CD8-positive, alpha-beta T cell (primary cell): ENCODE measurements at places on chromosomes 5 and 9. TPM values are rescaled to one million over a fixed set of nuclear protein-coding genes. Genes with fewer than 3 reads are reported as not detected.

The GRIN1 gene
- total RNA-seq: not detected

The ELAVL2 gene
- not detected for total RNA-seq

The LCN9 gene
- not detected for total RNA-seq

The TMC1 gene
- total RNA-seq: not detected

The IFNA2 gene
- total RNA-seq: not detected

The ATP10B gene
- total RNA-seq: not detected

The ENHO gene
- not detected for total RNA-seq

The FGFR4 gene
- 2.6 TPM for total RNA-seq

The PCDHB8 gene
- total RNA-seq: not detected

The DMRT2 gene
- not detected for total RNA-seq

The SLC46A2 gene
- not detected for total RNA-seq

The TLE1 gene
- 14.1 TPM for total RNA-seq

The DIPK1B gene
- 0.22 TPM for total RNA-seq

The SIT1 gene
- 11.6 TPM for total RNA-seq

The PCDHGA2 gene
- total RNA-seq: not detected

The PDLIM4 gene
- not detected for total RNA-seq

The OBP2B gene
- total RNA-seq: not detected

The LHX3 gene
- 0.14 TPM for total RNA-seq

The RELL2 gene
- total RNA-seq: 9.8 TPM

The TMEM252 gene
- not detected for total RNA-seq

The SLCO6A1 gene
- total RNA-seq: not detected

The PRRC2B gene
- total RNA-seq: 251 TPM

The PRELID2 gene
- total RNA-seq: not detected

The SV2C gene
- 0.11 TPM for total RNA-seq

The TMED9 gene
- 42.4 TPM for total RNA-seq

The JAK2 gene
- total RNA-seq: 6.1 TPM

The PCDHGB1 gene
- total RNA-seq: not detected

The SLC45A2 gene
- total RNA-seq: not detected

The ERGIC1 gene
- total RNA-seq: 61.0 TPM

The LRRC70 gene
- 3.5 TPM for total RNA-seq

The CCDC192 gene
- total RNA-seq: not detected

The ARRDC3 gene
- total RNA-seq: 132 TPM

The MAML1 gene
- total RNA-seq: 23.4 TPM

The TRIM7 gene
- total RNA-seq: 0.95 TPM

The PRR16 gene
- not detected for total RNA-seq

The EPB41L4A gene
- total RNA-seq: 0.27 TPM

The AIF1L gene
- not detected for total RNA-seq

The EGR1 gene
- total RNA-seq: 12.7 TPM

The OR4F3 gene
- total RNA-seq: not detected

The PCDHB9 gene
- total RNA-seq: not detected

The GLDC gene
- not detected for total RNA-seq

The C9 gene
- not detected for total RNA-seq

The GGTA1 gene
- total RNA-seq: not detected

The KIF4B gene
- not detected for total RNA-seq

The F12 gene
- not detected for total RNA-seq

The CCL19 gene
- total RNA-seq: not detected
